Activated CD8-positive, alpha-beta memory T cell treated with anti-CD3 and anti-CD28 coated beads for 1 hour (primary cell): ENCODE measurements at places on chromosomes 4 and X.

DNA sequence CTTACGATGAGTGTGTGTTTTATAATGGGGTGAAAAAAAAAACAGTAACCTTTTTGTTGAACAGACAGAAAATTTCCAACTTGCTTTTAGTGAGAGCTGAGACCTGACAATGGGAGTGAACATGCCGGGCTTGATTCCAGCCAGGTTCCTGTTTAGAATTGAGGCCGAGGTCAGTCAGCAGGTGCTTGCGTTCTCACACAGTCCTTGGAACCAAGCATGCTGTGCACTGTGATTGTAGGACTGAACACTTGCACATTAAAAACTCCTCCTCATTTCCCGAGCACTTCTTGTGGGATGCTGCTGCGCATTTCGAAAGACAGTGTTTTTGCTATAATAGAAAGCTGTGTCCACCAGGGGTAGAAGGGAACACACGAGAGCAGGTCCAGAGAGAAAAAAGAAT is 51.8 kb downstream of the TMEM131L start:
- no peak for DNase-seq

GRCh38 chr4:2059726-2060602 is 837 bp downstream of the NAT8L start:
- no peak for DNase-seq

DNA sequence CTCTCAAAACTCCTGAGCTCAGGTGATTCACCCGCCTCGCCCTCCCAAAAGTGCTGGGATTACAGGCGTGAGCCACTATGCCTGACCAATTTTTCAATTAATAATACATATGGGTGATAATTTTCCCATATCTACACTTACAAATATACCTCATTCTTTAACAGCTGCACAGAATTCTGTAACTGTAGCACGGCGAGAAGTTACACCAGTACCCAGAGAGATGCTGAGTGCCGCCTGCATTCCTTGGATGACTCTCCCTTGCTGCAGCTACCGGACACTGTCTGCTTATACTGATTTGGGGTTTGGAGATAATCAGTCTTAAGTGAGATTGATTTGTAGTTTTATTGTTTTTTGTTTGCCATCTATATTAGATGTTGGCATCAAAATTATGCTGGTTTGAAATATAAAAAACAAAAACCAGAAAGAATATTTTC is 5.8 kb downstream of the TIFA start:
- DNase-seq = no peak

- DNase-seq = no peak
These were observed 58.0 kb upstream of the XIAP start for GRCh38 chrX:123801901-123802300.

- no peak for DNase-seq
These were observed 9.3 kb upstream of the GRPR start for GRCh38 chrX:16113978-16114565.

DNA sequence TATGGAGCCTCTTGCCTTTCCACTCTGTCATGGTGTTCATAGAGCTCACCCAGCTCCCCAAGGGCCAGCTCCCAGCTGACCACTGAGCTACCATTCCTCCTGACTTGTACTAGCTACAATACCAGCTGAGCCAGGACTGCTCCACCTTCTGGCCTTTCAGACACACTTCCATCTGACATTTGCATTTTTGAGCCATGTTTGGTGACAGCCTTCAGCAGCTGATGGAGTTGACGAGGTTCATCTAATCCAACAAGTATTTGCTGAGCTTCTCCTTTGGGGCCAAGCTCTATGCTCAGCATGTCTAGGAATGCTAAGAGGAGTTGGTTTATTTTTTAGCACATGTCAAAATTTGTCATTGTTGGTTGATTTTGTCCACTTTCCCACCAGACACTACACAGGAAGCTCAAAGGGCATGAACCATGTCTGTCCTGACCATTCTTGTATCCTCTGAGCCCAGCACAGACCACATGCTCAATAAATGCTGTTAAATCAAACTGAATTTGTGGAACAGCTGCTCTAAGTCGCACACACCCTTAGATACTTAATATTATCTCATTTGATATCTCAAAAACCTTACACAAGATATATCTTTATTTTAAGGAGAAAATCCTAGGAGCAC is 142.6 kb upstream of the PPARGC1A start:
- no peak for DNase-seq
